ENCODE measurements at places on chromosomes 3 and 15. TPM values are rescaled to one million over a fixed set of nuclear protein-coding genes. Genes with fewer than 3 reads are reported as not detected.

DNA sequence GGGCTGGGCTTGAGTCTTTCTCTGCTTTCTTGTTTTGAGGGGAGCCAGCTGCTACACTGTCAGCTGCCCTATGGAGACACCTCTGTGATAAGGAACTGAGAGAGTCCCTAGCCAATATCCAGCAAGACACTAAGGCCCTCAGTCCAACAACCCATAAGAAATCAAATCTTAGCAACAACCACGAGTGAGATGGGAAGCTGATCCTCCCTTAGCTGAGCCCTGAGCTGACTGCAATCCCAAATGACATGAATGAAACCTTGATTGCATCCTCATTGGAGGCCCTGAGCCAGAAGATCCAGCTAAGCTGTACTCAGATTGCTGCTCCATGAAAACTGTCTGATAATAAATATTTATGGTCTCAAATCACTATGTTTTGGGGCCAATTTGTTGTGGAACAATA, 302.1 kb upstream of the MME start:
- DNase-seq: no peak

SNTN gene
- not detected for polyA plus RNA-seq

DNA sequence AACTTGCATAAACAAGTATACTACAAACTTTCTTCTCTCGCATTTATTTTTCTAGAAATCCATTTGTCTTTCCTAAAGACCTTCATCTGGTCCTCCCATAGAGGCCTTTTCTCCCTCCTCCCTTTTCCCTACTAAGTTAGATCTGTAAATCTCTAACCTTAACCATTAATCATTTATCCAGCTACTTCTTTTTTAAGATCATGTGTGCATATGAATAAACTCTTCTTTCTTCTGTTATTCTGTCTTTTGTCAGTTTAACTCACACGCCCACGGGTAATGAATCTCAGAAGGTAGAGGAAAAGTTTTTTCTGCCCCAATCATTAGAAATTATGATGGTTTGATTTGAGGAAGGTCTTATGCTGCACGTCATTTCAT, 48.7 kb upstream of the FHIT start:
- no peak for DNase-seq

DNA sequence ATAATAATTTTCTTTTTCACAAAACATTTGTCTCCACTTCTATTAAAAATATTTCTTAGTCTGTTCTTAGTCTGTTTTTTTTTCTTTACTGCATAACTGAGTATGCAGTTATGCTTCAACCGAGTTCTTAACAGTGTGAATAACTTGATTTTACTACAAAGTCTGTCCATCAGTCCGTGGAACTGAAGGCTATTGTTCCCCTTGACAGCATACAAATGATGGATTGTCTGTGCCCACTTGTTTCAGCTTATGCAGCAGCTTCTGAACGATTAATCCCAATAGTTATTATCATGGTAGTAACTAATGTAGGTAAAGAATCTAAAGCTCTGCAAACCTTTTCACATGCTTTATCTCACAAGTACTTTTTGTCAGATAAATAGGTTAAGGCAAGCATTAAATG, 150.7 kb downstream of the SSR3 start:
- DNase-seq: no peak

DNA sequence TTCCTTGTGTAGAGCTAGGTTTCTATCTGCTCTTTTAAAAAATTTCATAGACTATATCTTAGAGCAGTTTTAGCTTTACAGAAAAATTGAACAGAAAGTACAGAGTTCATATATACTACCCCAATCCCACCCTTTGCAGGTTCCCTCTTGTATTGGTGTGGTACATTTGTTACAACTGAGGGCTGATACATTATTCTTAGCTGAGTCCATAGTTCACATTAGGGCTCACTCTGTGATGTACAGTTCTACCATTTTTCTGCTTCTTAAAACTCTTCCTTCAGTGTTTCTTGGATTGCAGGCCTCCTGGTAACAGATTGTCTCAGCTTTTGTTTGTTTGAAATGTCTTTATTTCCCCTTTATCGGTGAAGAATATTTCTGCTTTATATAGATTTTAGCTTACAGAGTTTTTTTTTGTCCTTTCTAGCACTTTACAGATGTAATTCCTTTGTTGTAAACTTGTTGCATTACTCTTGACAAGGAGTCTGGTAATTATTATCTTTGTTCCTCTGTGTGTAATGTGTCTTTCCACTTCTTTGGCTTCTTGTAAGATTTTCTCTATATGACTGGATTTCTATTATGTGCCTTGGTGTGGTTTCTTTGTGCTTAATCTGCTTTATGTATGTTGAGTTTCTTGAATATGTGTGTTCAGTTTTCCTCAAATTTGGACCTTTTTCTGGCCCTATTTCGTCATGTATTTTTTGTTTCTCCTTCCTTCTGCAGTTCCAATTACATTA, 25.3 kb downstream of the MEF2A start:
- no peak for DNase-seq

BTD gene
- 24.9 TPM for polyA plus RNA-seq

- no peak for DNase-seq
These were observed 38.3 kb upstream of the IGSF10 start for GRCh38 chr3:151499168-151499567.

KCNH8 gene
- 0.99 TPM for polyA plus RNA-seq

P2RY14 gene
- 0.62 TPM for polyA plus RNA-seq

GABRR3 gene
- polyA plus RNA-seq: 0.04 TPM

- no peak for DNase-seq
These were observed 52.4 kb downstream of the POLQ start for GRCh38 chr3:121493431-121493830.

- no peak for DNase-seq
These were observed 4.9 kb downstream of the TM6SF1 start for GRCh38 chr15:83112233-83112955.

GRCh38 chr15:72554471-72555425, 80.6 kb downstream of the ARIH1 start:
- no peak for DNase-seq

TEX55 gene
- polyA plus RNA-seq: not detected

GRCh38 chr3:151410891-151411559, 26.5 kb upstream of the P2RY12 start:
- DNase-seq: no peak

DNA sequence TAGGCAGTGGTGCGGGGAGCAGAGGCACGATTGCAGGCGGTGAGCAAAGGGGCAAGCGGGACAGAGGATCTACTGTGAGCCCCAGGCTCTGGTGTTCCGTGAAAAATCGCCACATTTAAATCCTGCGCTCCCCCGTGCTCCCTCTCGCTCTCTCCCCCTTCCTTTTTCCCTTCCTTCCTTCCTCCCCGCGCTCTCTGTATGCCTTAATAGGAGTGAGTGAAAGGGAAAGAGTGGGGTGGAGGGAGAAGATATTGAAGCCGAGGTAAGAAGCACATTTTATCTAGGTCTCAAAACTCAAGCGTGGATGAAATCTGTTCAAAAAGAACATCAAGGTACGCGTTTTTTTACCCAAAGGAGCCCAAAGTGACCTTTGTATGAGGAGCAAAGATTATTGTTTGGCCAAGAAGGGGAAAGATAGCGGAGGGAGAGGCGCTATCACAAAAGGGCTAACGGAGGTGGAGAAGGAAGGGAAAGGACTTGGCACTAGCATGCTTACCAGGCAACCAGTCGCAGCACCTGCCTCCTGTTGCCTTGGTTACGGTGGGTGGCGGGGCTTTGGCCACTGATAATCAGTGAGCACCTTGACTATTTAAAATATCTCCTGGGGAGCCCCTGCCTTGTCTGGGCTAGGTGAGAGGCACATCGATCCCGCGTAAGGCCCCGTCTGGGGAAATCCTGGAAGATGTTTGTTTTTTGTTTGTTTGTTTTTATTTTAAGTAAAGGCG, 14.9 kb upstream of the AEN start:
- no peak for DNase-seq

DNA sequence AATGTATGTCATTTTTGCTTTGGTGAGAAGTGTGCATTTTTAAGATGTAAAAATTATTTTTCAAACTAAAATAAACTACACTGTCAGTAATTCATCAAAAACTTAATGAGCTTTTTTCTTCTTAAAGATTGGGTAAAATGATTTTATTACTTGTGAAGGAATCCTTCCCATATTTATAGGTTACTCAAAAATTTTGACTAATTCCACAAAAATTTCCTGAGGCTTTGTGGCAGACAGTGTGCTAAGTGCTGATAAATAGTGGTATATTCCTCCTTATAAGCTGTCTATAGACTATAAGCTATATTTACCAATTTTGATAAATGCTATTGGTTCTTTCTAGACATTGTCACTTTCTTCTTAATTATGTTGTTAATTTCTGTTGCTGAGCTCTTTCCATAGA, 284.5 kb upstream of the SEMA6D start:
- no peak for DNase-seq

GRCh38 chr3:129553719-129554118, 10.7 kb downstream of the H1-8 start:
- no peak for DNase-seq

DNA sequence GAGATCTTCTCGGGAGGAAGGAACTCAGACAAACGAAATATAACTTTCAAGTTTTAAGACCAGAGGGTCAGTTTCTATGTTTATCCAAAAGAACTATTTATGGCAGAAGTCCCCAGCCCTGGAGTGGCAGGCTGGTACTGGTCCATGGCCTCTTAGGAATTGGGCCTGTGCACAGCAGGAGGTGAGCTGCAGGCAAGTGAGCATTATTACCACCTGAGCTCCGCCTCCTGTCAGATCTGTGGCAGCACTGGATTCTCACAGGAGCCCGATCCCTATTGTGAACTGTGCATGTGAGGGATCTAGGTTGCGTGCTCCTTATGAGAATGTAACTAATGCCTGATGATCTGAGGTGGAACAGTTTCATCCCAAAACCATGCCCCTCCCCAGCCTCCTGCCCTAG, 14.3 kb upstream of the HPS3 start:
- DNase-seq: no peak

- no peak for DNase-seq
These were observed 87.4 kb downstream of the BCHE start for GRCh38 chr3:165749821-165750220.

DNA sequence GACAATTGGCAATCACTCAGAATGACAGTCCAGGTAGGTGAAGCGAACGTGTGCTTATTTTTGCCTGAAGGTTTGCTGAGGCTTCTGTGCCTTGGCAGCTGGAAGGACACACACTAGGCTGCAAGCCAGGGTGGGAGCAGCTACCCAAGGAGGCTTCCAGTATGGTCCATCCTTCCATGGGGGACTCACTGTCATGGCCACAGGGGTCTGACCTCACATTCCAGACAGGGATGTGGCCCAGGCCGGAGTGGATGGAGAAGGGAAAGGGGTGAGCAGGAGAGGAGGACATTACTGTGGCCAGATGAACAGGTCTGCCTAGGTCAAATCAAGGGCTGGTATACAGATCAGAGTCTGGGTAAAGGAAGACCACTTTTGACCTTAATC, 247.7 kb downstream of the ADAMTS17 start:
- DNase-seq: no peak

PLA2G4E gene
- polyA plus RNA-seq: not detected

DNA sequence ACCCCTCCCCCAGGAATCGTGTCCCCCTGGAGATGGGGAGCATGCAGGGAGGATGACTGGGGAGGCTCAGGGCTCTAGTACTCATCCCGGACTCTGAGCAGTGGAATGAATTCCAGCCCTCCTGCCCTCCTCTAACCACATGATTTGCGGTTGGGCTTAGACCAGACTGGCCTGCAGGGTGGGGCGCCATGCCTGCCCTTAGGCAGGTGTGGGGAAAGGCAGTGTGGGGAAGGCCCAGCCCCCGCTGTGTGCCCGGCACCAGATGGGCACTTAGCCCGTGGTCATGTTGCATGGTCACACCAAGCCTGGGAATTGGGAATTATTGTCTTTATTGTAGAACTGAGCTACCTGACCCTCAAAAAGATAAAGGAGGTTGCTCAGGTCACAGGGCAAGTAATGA, 283.8 kb downstream of the TLE3 start:
- no peak for DNase-seq

DNA sequence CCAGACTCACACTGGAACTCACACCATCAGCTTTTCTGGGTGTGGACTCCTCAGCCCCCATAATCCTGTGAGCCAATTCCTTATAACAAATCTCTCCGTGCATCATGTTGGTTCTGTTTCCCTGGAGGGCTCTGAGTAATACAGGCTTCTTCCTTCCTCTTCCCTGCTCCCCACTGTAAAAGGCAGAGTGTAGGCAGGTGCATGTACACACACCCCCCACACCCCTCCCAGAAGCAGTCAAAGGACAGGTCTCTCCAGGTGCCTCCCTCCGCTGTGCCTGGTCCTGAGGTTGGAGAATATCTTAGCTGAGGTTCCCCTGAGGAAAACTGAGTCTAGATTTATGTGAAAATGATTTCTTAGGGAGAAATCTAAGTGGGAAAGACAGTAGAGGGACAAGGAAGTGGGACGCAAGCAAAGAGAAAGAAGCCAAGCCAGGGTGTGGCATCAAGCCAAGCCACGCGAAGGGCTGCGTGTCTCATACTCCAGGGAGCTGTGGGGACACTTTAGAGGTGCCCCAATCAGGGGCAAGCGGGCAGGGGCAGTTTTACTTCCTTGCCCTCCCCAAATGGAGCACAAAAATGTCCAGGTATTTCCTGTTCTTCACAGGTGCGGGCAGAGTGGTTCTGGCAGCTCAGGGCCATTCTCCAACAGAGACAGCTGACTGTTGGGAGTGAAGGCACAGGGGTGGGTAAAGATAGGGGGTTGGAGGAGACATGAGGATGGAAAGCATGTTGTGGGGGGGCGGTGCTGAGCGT, 86.6 kb downstream of the HMG20A start:
- DNase-seq: no peak

OIP5 gene
- polyA plus RNA-seq: 9.0 TPM

GRCh38 chr3:169792359-169792758, 19.2 kb downstream of the MYNN start:
- no peak for DNase-seq

DNA sequence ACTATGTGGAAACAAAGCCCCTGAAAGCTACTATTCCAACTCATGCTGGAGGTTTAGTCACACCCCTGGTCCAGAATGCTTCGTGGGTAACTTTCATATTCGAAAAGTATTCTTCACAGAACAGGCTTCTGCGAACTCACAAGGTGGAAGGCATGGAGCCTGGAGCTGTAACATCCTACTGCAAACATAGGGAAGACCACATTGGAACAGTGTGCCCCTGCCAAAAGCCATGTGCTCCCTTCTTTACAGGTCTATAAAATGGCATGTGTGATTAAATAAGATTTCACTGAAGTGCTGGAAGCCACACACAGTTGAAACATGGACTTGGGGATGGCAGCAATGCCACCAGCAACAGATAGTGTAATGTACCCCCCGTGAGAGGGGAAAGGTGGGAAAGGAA, 105.9 kb downstream of the GREM1 start:
- no peak for DNase-seq

CPN2 gene
- polyA plus RNA-seq: 0.65 TPM

DNA sequence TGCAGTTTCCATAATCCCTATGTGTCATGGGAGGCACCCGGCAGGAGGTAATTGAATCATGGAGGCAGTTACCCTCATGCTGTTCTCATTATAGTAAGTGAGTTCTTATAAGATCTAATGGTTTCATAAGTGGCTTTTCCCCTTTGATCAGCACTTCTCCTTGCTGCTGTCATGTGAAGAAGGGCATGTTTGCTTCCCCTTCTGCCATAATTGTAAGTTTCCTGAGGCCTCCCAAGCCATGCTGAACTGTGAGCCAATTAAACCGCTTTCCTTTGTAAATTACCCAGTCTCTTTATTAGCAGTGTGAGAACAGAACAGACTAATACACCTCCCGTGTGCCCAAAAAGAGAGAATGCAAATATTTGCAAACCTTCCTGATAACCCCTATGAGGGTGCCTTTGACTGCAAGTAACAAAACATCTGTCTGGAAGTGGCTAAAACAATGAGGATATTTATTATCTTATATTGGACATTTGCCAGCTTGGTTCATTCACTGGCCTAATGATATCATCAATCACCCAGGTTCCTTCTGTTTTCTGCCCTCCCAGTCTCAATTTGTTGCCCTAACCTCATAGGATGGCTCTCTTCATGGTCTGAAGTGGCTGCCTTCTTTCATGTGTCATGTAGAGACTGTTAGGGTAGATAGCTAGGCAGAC, 68.7 kb downstream of the BHLHE40 start:
- no peak for DNase-seq

Data from right renal cortex interstitium (tissue), 3 donors.